ENCODE measurements at places on chromosomes 1 and 21.

DNA sequence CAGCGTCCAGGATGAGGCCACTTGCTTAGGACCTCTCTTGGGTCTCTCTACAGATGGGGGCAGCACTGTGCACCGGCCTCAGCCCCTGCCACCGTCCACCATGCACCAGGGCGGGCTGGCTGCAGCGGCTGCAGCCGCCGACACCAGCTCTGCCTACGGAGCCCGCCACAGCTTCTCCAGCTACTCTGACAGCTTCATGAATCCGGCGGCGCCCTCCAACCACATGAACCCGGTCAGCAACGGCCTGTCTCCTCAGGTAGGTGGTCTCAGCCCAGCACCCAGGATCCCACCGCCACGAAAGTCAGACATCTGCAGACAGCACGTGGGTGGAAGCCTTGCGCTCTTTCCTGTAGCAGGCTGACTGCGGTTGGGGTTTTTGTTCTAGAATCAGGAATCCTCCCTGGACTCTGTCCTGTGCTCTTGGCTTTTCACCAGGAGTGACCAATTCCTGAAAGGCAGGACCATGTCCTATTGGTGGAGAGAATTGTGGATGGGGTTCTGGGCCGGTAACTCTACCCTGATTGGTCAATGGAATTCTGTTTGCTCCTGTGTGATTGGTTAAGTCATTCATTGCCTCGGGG, 72.5 kb downstream of the PAX7 start:
- no peak for DNase-seq

GRCh38 chr1:9529190-9529589, 10.1 kb upstream of the SLC25A33 start:
- no peak for DNase-seq

DNA sequence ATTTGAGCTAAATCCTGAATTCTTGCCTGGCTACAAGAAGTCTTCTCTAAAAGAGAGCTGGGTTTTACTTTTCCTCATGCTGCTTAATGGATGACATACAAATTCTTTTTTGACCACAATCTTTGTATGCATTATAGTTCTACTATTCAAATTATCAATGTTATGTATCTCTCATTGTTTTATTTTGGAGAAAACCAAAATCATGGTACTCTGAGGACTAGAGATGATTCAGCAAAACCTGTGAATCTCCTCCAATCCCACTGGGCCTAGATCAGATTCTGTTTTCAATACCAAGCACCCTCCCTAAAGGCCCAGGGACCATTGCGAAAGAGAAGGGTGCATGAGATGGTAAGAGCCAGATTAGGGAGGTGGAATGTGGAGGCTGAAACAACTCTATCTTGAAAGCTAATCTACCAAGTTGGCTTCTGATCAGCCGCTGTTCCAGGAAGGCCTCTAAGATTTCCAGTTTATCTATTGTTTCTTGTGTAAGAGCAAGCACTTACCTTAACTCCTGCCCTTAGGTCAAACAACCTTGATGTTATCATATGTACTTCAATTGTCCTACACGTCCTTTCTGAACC, 547.2 kb downstream of the PLPP3 start:
- DNase-seq: no peak

GRCh38 chr1:102588536-102588935, 519.8 kb downstream of the COL11A1 start:
- DNase-seq: no peak

- DNase-seq: no peak
Observed at GRCh38 chr1:221165839-221166500, 286.7 kb downstream of the HLX start.

DNA sequence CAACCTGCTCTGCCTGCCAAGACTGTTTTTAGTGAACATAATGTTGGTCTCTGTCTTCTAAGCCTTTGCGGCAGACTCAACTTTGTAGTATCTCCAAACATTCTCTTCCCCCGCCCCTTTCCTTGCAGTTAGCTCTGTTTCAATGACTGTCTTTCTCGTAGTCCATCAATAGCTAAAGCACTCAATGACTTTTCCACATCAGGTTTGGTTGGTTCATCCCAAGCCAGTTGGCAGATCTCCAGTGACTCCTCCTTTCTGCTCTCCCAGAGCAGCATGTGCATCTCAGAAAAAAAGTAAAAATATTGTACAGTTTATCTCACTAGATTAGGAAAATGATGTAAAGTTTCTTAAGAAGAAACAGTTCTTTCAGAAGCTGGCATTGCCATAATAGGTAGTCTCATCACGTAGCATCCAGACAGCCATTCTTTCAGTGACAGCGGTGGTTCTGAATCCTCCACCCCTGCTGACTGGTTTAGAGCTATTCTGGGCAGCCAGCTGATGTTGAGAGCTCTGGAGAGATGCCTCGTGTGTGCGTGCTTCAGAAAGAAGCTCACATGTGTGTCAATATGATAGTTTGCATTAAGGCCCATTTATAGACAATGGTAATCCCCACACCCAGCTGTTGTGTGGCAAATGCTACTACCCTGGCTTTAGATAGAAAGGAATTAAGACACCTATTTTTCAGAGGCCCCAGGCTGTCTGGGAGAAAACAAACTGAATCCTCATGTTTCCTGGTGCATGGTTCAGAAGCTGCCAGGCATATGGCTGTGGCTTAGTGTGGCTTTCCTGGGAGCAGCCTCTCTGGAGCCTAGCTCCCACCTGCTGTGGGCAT, 53.2 kb downstream of the CNN3 start:
- DNase-seq: no peak

DNA sequence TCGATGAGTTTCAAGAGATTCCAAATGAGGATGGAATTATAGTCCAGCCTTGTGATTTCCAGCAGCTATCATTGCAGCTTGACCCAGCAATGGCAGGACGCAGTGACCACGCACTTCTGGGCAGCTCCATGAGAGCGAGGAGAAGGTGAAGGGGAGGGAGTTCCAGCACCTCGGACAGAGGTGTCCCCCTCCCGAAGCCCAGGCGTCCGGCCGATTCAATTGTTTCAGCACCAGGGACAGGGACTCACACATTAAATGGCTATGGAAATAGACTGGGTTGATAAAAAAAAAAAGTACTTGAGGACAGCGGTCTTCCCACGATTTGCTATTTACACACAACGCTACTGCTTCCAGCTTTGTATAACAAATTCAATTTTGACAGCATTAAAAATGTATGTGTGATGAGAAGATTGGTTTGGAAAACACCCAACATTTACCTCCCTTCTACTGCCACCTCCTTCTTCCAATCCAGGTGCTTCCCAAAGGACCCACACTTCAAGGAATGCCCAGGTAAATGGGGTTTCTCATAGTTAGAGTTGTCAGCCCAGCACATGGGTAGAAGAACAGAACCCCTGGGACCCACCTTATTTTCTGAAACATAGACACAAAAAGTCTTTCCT, 71.8 kb downstream of the DISP3 start:
- no peak for DNase-seq

DNA sequence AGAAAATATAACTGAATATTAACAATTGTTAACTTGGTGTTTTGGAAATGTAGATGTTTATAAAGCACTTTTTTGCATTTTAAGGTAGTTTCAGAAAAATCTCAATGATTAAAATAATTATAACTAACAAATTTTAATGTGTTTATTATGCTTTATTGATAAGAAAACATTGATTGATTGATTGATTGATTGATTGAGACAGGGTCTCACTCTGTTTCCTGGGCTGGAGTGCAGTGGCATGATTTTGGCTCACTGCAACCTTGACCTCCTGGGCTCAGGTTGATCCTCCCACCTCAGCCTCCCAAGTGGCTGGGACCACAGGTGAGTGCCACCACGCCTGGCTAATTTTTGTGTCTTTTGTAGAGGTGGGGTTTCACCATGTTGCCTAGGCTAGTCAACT, 93.7 kb upstream of the QSOX1 start:
- no peak for DNase-seq

- DNase-seq: no peak
Observed at GRCh38 chr1:229035748-229036082, 235.2 kb upstream of the RAB4A start.

DNA sequence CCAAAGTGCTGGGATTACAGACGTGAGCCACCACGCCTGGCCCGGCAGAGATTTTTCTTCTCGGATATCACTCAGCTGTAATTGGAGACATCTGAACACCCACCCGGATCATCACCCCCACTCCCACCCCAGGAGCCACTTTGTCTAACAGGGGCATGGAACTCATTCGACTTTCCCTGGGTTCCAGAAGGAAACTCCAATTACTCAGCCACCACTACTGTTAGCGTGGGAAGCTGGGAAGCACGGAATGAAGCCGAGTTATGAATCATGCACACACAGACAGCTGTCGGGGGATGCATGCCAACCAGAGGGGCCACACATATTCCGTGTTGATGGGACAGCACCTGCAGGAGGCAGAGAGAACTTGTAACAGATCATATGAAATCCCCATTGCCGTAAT, 85.2 kb downstream of the HLCS start:
- no peak for DNase-seq

DNA sequence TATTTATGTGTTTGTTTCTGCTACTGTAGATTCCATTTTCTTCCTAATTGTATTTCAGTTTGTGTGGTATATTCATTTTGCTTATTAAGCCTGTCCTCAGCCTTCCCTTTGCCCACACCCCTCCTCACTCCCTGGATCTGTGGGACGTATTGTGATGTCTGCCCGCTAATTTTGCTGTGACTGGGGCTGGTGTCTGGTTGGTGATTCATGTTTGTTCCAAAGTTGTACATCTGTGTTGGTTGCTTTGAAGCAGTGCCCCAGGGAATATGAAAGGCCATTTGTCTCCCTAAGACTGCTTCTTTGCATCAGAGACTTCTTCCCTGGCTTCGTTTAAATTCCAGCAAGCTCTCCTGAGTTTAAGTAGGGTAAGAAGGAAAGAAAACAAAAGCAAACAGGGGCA, 289.5 kb upstream of the SGIP1 start:
- DNase-seq: no peak

- no peak for DNase-seq
Observed at GRCh38 chr1:94398356-94398755, 19.8 kb upstream of the ABCD3 start.

GRCh38 chr1:181768211-181768929, 285.1 kb downstream of the CACNA1E start:
- DNase-seq: no peak

GRCh38 chr1:54347955-54348699, 58.1 kb downstream of the SSBP3 start:
- no peak for DNase-seq

DNA sequence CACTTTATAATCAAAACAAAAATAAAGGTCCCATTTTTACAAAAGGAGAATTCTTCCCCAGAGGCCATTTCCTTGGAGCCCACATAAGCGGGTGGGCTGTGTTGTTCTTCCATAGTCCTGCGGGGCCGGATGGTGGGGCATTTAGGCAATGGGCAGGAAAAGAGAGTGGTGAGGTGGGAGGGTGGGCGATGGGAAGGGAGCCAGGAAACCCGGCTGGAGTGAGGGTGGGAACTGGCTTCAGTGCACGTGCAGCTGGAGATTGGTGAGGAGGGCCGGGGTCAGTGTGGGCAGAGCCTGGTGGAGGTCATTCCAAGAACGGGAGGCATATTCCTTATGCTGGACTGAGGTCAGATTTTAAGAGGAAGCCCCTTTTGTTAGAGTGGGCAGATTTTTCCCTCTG, 13.6 kb downstream of the NENF start:
- no peak for DNase-seq

DNA sequence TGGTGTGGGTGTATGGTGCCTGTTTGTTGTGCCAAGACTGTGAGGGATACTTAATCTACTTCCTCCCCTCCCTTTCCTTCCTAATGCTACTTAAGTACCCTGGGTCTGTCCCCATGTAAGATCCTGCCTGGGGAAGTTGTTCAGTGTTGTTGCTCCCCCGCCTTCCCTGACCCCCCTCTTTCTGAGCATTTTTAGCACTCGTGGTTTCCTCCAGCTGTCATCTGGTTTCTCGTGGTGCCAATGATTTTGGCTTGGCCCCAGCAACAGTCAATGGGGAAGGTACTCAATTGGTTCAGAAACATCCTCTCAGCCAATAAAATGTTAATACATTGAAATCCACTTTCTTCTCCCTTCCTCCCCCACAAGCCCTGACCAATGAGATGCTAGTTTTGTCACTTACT, 8.0 kb upstream of the B4GALT3 start:
- DNase-seq: peak; percentile 61

DNA sequence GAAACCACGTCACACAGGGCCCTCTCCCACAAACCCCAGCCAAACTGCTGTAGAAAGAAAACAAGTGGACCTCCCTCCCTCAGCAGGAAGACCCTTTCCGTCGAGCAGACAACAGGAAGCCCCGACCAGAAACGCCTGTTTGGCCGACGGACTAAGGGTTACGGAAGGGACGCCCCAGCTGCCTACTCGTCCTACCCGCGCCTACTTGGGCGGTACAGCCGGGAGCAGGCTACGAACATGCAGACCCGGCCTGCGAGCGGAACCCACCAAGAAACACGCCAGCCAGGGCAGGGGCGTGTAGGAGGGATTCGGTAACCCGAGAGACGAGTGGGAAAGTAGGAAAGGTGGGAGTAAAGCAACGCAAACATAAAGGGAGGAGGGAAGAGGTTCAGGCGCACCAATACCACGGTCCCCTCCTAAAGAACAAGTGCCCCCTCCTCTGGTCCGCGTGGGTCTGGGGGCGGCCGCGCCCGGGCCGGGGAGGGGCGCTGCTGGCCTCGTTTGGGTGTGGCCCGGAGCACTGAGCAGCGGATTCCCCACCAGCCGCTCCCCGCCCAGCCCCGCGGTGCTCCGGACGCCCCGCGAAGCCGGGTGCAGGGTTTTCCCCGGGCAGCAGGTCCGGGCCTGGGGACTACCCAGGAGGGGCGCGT, 450 bp downstream of the S100A10 start:
- DNase-seq: no peak

GRCh38 chr1:17682400-17682799, 72.7 kb upstream of the ACTL8 start:
- no peak for DNase-seq

GRCh38 chr1:15139654-15140350, 13.7 kb upstream of the TMEM51 start:
- no peak for DNase-seq

GRCh38 chr1:229150518-229150917, 120.4 kb upstream of the RAB4A start:
- DNase-seq: no peak

GRCh38 chr1:163265547-163265946, 56.2 kb upstream of the NUF2 start:
- DNase-seq: no peak

GRCh38 chr1:156524481-156524869, 23.9 kb upstream of the MEF2D start:
- DNase-seq: no peak

GRCh38 chr1:169426174-169426705, 1.0 kb downstream of the CCDC181 start:
- no peak for DNase-seq

Measured in activated T-cell treated with anti-CD3 and anti-CD28 coated beads for 24 hours (primary cell).